ENCODE measurements at places on chromosomes 16 and 17.

DNA sequence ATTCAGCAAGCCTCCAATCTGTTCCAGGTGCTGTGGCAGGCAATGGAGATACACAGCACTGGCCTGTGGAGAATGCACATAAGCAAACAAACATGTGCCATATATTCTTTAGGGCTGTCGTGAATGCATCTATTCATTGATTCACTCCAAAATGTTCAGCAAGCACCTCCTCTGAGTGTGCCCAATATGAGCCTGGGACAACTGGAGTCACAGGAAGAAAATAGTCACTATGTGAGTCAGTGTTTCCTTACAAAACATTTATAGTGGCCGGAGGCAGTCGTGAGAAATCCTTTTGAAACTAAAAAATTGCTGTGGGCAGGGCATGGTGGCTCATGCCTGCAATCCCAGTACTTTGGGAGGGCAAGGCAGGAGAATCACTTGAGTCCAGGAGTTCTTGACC, 310.1 kb downstream of the CA10 start:
- no peak for DNase-seq

DNA sequence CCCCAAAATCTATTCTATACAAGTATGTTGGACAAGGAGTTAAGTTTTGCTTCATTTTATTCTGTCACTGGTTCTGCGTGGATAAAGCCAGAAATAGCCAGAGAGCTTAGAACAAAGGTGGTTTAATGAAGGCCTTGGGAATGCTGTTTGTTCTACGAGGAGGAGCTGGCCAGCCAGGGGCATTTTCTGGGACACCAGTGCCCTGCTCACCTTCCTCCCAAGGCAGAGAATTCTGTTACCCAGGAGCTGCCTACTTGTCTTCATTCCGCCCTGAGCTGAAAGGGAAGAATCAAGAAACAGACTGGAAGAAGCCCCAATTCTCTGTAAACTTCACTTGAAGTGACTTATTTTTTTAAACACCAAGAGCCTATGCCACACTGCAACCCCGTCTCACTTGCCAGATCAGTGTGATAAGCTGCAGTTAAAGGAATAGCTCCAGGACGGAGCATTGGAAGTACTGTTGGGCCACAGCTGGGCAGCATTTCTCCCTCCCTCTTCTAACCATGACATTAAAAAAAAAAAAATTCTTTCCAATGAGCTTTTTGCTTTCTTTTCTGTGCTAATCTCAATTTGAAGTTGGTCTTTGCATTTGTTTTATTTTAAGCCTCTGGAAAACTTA, 149.8 kb upstream of the DYNLRB2 start:
- DNase-seq: no peak

DNA sequence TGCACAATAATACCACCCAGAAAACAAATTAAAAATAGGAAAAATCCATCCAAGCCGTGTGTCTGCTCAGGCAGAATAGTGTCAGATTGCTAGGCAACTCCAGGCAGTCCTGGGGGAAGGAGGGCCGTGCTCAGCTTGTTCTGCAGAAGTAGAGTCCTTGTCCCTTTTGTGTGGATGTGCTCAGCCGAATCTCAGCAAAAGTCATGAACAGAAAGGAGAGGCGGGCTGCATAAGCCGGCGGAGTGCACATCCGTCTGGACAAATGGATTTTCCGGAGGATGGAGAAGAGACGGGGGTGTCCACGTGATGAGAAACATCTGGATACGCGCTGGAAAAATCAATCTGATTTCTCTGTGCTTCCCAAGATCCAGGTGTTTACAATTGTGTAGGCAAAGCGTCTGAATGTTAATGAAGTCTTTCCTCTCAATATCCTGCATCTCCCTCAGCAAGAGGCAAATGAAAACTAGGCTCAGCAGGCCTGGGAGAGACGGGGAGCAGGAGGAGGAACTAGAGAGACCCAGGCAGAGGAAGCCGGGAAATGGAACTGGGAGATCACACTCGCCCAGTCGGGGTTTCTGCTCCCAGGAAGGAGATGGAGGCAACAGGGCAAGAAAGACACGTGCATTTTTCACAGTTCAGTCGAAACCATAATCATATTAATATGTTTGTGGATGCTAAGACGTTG, 7.7 kb upstream of the RBFOX3 start:
- no peak for DNase-seq

GRCh38 chr16:80947708-80948625, 58.7 kb downstream of the CMC2 start:
- no peak for DNase-seq

- no peak for DNase-seq
Measured at GRCh38 chr17:40247926-40248495, 28.9 kb downstream of the WIPF2 start.

DNA sequence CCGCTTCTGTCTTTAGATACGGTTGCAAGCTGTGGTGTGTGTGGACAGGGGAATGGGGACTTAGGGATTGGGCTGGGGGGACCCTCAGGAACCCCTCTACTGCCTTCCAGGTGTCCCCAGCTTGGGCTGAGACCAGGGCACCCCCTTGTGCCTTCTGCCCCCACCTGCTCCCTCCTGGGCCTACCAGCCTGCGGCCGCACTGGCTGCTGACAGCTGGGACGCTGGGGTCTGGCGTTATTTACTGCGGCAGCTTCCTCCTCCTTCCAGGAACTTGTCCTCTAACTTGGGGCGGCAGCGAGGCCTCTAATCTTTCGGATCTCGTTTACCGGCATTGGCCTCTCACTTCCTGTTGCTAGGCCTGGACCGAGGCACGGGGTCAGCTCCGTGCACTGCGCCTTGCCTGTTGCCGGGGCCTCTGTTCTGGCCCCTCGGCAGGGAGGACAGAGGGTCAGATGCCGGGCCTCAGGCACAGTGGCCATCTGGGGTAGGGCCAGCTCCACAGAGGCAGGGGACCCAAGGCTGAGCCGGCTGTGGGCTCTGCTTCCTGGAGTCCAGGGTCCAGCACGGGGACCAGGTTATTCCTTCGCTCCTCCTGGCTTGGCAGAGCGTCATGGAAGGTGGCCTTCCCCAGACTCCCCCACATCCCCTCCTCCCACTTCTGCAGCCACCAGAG, 31.8 kb downstream of the TMEM235 start:
- DNase-seq: no peak

DNA sequence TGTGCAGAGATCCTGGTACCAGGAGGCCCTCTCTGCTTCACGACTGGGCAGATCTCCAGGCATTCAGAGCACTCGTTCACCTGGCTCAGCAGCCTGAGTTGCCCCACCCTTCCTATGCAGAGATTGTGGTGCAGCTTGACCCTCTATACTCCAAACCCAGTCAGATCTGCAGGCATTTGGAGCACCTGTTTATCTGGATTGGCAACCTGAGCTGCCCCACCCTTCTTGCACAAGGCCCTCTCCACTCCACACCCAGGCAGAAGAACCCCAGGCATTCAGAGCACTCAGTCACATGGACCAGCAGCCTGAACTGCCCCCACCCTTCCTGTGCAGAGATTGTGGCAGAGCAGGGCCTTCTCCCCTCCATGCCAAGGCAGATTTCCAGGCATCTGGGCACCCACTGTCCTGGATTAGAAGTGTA, 88.4 kb upstream of the CDH5 start:
- no peak for DNase-seq

GRCh38 chr17:9116861-9117568, 95.7 kb downstream of the NTN1 start:
- DNase-seq: no peak

- no peak for DNase-seq
Measured at GRCh38 chr17:79836972-79837887, 2.0 kb downstream of the CBX4 start.

GRCh38 chr16:23131036-23131435, 18.2 kb downstream of the USP31 start:
- DNase-seq: no peak

- DNase-seq: no peak
Measured at GRCh38 chr16:52832771-52833170, 219.9 kb downstream of the CHD9NB start.

- no peak for DNase-seq
Measured at GRCh38 chr17:3007651-3008121, 55.7 kb downstream of the OR1D5 start.

DNA sequence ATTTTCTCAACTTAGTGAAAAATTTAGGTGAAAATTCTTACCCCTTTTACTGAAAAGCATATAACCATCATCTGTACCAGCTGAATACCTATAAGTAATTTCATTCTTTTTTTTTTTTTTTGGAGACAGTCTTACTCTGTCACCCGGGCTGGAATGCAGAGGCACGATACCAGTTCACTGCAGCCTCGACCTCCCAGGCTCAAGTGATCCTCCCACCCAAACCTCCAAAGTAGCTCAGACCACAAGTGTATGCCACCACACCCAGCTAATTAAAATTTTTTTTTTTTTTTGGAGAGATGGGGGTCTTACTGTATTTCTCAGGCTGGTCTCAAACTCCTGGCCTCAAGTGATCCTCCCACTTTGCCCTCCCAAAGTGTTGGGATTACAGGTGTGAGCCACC, 33.8 kb downstream of the TUBD1 start:
- DNase-seq: no peak

- DNase-seq: no peak
Measured at GRCh38 chr16:20853143-20853542, 46.8 kb downstream of the REXO5 start.

- no peak for DNase-seq
Measured at GRCh38 chr16:67448580-67448979, 17.7 kb downstream of the HSD11B2 start.

DNA sequence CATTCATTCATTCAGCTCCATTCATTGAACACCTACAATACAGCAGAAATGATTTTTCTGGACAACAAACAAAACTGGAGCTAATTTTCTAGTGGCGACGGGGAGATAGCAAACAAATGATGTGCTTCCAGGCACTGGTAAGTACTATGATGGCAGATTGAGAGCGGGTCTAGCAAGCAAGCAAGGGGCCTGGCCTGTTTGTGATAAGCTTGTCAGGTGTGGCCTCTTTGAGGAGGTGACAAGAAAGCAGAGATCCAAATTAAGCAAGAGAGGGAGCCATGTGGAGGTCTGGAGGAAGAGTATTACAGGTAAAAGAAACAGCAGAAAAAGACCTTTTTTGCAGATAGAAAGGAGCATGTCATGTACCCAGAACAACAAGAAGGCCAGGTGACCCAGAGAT, 216.1 kb upstream of the CPHXL start:
- DNase-seq: no peak

- DNase-seq: no peak
Measured at GRCh38 chr17:7959503-7960253, 27.7 kb downstream of the CNTROB start.

- DNase-seq: no peak
Measured at GRCh38 chr16:30780021-30780420, 7.0 kb downstream of the ZNF629 start.

DNA sequence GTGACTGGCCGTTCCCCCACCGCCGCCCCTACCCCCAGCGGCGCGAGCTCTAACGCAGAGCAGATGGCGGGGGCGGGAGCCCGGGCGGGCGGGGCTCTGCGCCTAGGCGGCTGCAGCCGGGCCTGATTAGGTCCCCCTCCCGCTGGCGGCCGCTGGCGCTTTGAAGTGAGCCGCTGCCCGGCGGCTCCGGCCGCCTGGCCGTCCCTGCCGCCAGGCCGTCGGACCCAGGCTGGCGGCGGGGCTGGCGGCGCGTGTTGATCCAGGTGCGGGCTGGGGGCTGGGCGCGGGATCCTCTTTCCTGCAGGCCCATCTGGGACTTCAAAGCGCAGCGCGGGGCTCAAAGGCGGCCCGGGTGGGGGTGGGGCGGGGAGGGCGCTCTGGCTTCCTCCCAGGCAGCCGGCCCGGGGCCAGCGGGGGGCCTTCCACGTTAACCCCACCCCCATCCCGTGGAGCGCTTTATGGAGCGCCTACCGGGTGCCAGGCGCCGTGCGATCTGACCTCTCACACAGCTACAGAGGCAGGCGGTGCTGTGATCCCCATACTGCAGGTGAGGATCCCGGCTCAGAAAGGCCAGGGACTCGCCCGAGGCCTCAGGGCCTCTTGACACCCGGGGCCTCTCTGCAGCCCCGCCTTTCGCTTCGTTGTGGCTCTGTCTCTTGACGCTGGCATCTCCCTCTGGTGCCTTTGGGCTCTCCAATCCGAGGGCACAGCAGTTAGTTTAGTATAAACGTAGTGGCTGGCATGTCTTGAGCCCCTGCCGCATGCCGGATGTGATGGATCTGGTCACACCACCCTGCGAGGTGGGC, 80.0 kb upstream of the NKD1 start:
- DNase-seq: no peak

DNA sequence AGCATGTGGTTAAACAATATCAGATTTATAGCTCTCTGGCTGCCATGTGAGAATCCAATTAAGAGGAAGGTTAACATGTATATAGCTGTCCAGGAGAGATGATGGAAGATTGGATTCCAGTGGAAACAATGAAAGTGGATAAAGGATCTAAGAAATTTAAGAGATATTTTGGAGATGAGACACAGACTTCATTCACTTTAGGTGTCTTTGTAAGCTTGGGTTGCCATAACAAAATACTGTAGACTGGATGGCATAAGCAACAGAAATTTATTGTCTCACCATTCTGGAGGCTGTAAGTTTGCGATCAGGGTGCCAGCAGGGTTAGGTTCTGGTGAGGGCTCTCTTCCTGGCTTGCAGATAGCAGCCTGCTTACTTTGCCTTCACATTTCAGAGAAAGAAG, 155.9 kb upstream of the MYOCD start:
- DNase-seq: no peak

GRCh38 chr17:29291163-29291752, 2.7 kb downstream of the NUFIP2 start:
- DNase-seq: peak; percentile 36

GRCh38 chr16:28538733-28539596, at the start of gene NUPR1:
Gene NUPR1 (minus strand): TSS chr16:28538974. CDS start chr16:28538907, 67 bp downstream.
- DNase-seq: no peak

- DNase-seq: no peak
Measured at GRCh38 chr17:2053380-2054261, 1.3 kb upstream of the HIC1 start.

GRCh38 chr16:29696881-29697331, 17.9 kb downstream of the QPRT start:
- DNase-seq: no peak
